ENCODE measurements at places on chromosomes 5 and 9. TPM values are rescaled to one million over a fixed set of nuclear protein-coding genes. Genes with fewer than 3 reads are reported as not detected.

GRCh38 chr5:150429410-150429873, 16.7 kb upstream of the CD74 start:
- no peak for DNase-seq

DNA sequence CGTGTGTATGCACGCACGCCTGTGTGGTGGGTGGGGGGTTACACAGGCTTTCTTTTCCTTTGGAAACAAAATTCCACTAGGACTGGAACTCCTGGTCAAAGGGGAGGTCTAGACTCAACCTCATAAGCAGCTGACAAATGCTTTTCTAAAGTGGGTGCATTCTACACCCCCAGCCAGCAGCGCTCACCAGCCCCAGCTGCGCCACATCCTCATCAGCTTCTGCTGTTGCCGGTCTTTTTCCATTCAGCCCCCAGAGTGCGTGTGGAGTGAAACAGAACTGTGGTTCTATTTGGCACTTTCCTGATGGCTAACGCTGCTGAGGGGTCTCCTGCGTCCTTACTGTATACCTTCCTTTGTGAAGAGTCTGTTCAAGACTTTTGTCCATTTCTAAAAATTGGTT, 77.6 kb upstream of the SARDH start:
- DNase-seq: no peak

DNA sequence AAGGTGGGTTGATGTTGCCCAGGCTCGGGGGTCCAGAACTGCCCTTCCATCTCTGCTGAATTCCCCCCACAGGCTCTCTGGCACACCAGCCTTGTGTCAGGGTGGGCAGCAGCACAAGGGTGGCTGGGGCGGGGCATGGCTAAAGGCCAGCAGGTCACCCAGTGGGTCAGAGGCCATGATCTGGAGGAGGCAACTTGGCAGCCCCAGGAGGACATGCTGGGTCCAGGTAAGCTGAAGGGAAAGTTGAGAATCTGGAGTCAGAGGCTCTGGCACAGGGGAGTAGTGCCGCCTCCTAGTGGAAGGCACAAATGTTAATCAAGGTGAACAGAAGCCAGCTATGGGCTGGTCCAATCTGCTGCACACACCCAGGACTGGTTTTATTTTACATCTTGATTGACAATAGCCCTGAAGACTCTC, 6.2 kb downstream of the TMEM8B start:
- DNase-seq: no peak

- DNase-seq: no peak
Measured at GRCh38 chr5:163366757-163367156, 70.6 kb upstream of the CCNG1 start.

DNA sequence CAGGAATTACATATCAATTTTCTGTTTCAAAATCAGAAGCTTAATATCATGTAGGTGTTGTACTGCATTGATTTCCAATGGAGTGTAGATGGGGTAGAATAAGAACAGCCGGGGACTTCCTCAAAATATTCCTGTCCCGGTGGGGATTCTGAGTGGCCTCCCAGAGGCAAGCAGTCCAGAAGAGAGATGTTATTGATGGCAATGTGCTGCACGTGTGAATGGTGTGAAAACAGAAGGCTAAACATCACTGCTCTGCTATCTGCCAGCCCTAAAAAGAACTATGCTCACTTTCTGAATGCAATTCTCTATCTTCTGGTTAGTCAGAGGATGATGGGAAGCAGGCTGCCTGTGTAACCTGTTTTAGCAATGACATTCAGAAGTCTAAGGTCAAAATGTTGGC, 91.0 kb upstream of the CKMT2 start:
- no peak for DNase-seq

DNA sequence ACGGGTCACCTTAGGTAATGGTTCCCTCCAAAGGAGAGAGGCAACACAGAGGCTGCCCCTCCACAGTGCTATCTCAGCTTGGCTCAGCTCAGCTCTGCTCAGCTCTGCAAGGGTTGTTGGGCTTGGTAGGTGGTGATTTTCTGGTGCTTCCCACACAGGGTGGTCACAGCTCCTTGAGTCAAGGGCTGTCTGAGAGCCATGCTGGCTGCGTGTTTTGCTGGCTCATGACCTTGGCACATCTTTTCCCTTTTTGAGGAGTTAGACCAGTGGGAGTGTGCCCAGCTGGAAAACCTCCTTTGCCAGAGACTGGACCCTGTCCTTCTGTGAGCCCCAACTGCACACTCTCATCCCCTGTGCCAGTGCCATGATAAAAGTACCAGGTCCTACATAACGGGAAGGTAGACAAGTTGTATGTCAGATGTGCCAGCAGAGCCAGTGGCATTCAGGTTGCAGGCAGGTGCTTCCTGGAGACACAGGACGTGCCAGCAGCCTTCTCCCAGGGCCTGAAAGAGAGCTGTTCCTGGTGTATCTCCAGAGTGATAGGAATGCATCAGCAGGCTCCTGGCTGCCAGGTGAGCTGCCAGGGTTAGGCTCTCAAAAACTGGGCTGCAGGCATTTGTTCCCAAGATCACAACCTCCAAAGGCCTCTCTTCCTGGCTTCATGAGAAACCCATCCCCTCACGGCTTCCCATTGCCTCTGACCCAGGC, 118.6 kb upstream of the CXCL14 start:
- DNase-seq: no peak

- no peak for DNase-seq
Measured at GRCh38 chr9:107946364-107947141, 457.0 kb upstream of the KLF4 start.

Gene PLGRKT
- total RNA-seq: 10.6 TPM

Gene HSD17B3
- total RNA-seq: not detected

Gene FGF1
- total RNA-seq: 42.2 TPM

Gene CDH9
- total RNA-seq: not detected

Gene ITGA1
- total RNA-seq: 83.1 TPM

Gene OBP2B
- not detected for total RNA-seq
